ENCODE measurements at places on chromosomes 11 and 22.

GRCh38 chr11:12249590-12250260, 127.6 kb upstream of the PARVA start:
- DNase-seq, result no peak

- no peak for DNase-seq
These were observed 39.3 kb upstream of the SOX6 start for GRCh38 chr11:16395601-16396000.

- DNase-seq, result no peak
These were observed 32.4 kb upstream of the MYH9 start for GRCh38 chr22:36419912-36420882.

DNA sequence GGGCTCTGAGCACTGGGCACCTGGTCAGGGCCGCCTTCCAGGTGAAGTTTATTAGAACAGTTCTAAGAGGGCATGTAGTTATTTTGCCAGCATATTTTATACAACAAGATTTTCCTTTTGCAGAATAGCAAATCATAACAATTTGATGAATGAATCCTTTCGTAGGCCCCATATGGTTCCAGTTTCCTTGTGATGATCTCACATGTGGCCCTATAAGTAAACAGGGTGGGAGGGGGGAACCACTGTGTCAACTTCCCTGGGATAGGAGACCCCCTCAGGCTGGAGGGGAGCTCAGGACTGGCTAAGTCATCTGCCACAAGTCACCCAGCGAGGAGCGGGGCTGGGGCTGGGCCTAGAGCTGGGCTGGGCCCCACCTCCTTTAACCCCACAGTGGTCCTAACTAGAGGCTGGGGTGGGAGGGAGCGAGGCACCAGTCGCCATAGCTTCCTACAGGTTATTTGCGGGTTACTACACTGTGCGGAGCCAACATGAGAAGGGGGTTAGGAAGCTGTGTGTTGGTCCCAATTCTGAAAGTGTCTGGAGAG, 4.2 kb downstream of the FBLN1 start:
- no peak for DNase-seq

- DNase-seq, result no peak
These were observed 80.1 kb upstream of the BIRC3 start for GRCh38 chr11:102237096-102237735.
